NCI-H2081 treated with DMSO at 0.1 percent for 48 hours (cell line): ENCODE measurements at places on chromosomes 6 and 20.

- DNase-seq = no peak
These were observed 203.0 kb upstream of the RGS17 start for GRCh38 chr6:153334121-153334520.

- no peak for DNase-seq
These were observed 166.5 kb downstream of the SMOC2 start for GRCh38 chr6:168607272-168608112.

DNA sequence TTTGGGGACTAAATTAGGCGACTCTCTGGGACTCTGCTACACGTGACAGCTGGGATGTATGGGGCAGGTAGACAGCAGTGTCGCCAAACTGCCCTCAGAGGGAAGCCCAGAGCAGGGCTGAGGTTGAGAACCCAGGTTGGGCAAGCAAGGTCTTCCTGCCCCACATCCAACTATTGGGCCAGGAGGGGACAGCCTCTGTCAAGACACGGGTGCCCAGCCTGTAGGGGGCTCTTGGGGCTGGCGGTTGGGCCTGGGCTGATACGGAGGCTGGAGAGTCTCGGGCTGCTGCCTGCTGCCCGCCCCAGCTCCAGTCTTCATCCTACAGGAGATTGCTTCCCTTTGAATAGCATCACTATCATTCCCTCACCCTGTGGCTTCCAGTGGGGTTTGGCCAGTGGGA, 33.3 kb downstream of the CPNE5 start:
- no peak for DNase-seq

DNA sequence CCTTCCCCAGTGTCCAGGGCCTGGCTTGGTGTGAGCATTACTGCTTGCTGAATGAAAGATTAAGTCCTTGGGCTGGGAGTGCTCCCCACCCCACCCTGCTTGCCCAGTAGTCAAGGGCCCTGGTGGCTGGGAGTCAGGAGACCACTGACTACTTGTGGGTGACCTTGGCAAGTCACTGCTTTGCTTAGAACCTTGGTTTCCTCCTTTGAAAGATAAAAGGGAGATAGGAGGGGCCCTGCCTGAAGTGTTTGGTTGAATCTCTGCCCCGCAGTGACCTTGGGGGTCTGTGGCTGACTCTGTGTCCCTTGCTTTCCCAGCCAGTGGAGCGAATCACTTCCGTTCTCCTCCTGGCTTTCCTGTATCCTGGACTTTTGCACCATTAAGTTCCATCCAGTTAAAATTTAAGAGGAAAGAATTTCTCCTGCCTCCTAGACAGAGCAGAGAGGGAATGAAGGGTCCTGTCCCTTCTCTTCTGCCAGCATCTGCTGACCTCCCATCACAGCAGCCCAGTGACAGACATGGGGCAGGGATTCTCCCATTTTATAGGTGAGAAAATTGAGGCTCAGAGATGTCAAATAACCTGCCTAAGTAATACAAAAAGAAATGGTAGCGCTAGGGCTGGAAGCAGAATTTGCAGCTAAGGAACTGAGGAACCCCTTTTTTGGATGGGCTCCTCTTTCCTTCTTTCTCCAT, 3.5 kb upstream of the EPB41L1 start:
- DNase-seq = no peak

DNA sequence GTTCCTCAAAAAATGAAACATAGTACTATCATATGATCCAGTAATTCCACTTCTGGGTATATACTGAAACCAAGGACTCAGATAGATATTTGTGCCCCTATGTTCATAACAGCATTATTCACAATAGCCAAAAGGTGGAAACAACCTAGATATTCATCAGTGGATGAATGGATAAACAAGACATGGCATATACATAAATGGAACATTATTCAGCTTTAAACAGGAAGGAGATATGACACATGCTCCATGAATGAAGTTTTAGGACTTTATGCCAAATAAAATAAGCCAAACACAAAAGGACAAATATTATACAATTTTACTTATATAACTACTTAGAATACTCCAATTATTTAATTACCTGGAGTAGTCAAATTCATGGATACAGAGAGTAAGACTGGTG, 16.4 kb downstream of the PLCB1 start:
- no peak for DNase-seq

DNA sequence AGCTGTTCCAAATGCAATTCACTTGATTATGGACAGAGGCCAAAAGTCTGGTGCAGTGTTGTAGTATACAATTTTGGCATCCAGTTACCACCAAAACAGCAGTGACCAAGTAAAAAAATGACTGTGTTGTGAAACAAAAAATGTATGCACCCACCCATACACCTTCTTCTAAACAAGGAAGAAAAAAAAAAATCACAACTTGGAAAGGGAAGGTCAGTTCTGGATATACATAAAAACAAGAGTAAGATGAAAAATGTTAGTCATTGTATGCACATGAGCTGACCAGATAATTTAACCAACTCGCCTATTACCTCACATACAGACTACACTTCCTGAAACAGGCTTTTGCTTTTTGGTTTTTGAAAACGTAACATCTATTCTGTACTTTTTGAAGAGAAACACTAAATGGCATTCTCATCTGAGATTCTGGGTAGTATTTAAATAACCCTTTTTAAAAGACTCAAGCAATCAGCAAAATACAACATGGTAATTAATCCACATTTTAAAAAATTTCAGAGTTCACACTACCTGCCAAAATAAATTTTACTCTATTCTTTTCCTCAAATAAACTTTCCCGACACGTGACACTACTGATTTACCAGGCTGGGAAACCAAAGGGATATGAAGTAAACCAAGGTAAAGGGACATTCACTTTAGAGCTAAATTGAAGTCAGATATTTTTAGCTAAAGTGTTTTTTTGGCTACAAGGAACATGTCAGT, 141.6 kb upstream of the SHLD1 start:
- DNase-seq = no peak

GRCh38 chr20:12721636-12722035, 287.1 kb upstream of the SPTLC3 start:
- no peak for DNase-seq

DNA sequence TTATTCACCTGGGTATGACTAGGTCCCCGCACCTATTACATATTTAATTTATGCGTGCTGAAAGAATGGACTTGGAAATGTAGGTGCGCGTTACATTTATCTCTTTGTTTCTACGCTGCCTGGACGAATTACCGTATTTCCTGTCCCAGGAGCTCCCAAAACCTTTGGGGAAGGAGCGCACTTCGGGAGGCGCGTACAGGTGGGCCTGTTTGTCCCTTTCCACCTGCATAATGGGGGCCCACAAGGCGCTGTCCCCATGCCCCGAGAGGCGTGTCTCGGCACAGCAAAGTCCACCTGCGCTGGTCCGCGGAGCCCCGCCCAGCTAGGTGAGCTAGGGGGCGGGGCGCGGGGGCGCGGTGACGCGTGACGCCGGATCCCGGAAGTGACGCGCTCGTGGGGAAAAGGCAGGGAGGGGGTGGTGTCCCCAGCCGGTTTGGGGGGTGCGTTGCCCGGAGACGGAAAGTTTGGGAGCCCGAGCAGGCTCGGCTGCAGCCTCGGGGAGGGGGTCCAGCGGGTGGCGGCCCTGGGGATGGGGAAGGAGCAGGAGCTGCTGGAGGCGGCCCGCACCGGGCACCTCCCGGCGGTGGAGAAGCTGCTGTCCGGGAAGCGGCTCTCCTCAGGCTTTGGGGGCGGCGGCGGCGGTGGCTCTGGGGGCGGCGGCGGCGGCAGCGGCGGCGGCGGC, at the start of gene ANKS1A:
Gene ANKS1A (plus strand): TSS at position 382 of the 682 bp plus-strand sequence. CDS start 148 bp downstream, at position 530.
- no peak for DNase-seq

DNA sequence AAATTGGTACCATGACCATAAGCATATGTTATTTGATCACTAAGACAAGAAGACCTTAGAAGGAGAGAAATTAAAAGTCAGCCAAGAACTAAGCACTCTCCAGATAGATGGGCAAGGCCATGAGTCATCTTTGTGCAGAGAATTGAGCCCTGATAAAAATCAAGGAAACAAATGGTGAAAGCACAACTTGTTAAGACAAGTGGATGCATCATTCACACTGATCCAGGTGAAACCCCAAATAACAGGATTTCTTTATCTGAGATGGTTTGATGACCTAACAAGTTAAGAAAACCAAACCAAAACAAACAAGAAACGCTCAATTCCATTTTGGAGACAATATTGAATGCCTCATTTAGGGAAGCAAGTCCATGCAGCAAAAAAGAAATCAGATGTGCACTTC, 121.6 kb downstream of the ADAT2 start:
- DNase-seq = no peak

GRCh38 chr20:42641886-42642285, 547.8 kb downstream of the PTPRT start:
- DNase-seq = no peak

DNA sequence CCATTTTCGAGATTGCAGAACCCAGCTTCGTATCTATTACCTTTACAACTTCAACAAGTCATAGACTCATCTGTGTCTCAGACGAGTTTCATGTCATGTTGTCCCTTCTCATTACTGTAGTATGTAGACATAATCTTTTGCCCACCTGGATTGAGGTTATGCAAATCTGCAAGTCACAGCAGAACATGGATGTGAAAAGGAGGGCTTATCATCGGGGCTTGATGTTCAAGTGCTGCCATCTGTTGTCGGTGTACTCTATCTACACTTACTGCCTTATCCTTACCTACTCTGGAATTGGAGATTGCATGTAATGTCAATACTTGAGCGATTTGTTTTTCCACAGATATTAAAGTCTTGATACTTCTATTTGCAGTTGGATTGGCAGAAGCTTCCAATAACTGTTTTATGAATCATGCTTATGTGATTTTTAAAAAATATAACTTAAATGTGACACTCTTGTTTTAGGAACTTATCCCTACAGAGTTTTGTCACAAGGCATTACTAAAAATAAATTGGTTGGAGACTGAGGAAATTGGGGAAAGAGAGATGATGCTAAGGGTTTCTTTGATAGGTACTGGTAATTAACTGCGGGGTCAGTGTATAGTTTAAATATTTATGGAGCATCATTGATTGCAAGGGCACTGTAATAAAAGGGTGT, 3.0 kb upstream of the GOPC start:
- DNase-seq = peak; percentile 17

- DNase-seq = no peak
These were observed 36.8 kb upstream of the ZBP1 start for GRCh38 chr20:57656821-57657534.

GRCh38 chr6:11496152-11497060, 41.1 kb upstream of the TMEM170B start:
- DNase-seq = peak; percentile 69

DNA sequence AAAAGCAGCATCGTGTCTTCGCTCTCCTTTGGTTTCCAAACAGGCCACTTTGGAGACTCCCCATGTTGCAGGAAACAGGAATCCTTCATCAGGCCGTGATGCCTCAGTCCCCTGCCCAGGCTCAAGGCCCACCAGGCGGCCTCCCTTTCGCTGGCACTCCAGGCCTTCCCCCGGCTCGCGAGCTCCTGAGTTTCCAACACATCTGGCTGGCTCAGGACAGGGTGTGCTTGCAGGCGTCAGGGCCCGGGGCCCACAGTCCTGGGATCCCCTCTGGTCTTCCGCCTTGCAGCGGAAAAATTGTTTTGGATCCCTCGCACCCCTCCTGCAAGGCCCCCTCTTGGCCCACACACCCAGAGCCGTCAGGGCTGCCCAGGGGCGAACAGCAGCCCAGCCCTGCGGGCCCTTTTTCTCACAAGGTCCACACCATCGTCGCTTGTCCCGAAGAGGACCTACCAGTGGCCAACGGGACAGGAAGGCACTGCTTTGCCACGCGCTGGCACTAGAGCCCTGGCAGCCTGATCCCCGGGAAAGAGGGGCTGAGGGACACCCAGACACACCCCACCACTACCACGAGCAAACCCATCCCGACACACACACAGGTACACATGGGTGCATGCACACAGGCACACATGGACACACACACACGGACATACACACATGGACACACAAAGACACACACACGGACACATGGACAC, 1930.9 kb upstream of the DEFB115 start:
- DNase-seq = no peak

DNA sequence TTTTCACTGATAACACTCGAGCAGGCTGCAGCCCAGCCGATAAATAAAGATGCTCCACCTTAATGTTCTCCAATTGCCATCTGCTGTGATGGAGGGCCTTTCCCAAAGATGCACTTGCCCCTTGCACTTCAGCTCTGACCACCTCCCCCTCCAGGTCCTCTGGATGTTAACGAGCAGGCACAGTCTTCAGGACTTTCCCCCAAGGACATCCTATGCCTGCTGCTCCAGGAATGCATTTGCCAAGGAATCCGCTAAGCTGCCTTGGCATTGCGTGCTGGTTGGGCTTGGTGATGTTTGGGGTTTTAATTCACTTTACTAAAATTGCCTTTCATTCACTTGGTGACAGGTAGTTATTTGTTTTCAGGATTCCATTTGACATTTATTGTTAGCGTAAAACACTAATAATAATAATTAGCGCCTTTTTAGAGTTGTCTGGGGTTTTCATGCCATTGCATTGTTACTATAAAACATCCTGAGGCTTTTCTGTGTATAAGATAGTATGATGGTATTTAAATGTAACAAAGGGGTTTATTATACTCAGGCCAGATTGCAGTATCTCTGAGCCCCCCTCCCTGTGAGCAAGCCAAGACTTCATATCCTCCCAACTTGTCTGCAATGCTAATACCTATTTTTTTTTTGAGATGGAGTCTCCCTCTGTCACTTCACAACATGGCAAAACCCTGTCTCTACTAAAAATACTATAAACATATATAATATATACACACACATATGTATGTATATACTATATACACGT, 66.7 kb upstream of the TSHZ2 start:
- DNase-seq = no peak

GRCh38 chr6:46323966-46324622, 153.3 kb upstream of the ENPP5 start:
- DNase-seq = no peak

- DNase-seq = peak; percentile 32
These were observed 48.6 kb upstream of the NAA20 start for GRCh38 chr20:19968466-19969073.

GRCh38 chr20:51930775-51931174, 128.5 kb upstream of the SALL4 start:
- no peak for DNase-seq

DNA sequence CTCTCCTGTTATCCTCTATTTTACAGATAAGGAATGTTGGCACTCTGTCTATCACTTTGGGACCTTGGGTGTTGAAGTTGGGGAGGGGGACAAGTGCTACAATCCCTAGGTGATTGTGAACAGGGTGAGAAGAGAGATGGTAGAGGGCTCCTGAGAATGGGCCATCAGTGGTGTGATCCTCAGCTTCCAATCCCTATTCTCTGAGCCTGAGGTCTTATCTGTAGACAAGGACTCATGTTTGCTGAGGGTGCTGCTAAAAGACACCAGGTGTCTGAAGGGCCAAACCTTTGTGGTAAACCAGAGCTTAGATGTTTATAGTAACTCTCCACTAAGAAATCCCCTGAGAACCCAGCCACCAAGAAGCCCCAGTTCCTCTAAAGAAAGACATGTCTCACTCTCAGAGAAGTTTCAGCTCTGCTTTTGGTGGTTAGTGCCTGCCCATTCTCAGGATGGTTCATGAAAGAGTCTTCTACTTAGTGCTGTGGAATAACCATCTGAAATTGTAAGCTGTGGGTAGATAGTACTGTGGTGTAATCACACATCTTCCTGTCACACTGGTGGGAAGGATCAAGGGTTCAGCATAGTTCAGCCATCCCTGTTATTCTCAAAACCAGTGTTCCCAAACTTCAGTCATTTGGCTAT, 58.2 kb upstream of the IL20RA start:
- DNase-seq = no peak

GRCh38 chr6:70586114-70586513, 19.4 kb downstream of the SDHAF4 start:
- no peak for DNase-seq
